ENCODE measurements at places on chromosomes 2 and 18.

- DNase-seq: no peak
Observed at GRCh38 chr2:134153294-134153880, 100.5 kb upstream of the MGAT5 start.

DNA sequence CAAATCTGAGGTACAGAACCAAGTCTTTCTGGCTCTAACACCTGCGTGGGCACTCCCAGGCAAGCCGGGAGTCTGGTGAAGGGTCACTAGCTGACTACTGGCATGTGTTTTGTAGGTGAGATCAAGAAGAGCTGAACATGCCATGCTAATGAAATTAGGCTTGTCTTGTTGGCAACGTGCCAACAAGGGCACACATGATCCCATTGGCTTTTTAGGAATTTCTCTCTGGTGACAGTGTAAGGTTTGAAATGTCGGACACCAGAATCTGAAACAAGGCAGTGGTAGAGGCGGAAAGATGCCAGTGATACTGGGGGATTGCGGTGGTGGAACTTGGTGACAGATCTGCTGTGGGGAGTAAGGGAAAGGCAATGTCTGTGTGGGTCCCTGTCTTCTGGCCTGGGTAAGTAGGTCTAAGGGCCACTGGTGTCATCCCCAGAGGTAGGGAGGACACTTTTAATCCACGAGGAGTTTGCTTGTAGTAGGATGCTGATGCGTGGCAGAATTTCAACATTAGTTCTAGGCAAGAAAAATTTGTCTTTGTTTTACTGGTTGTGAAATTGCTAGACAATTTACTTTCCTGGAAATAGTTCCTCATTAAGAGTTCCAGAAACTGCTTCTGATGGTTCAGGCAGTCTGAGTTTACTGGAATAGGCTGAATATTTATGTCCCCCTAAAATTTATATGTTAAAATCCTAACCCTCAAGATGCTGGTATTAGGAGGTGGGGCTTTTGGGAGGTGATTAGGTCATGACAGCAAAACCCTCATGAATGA lies 52.6 kb upstream of the ACMSD start:
- DNase-seq: no peak

- no peak for DNase-seq
Observed at GRCh38 chr2:192194265-192194865, 368 bp downstream of the TMEFF2 start.

GRCh38 chr2:8253781-8254180 lies 428.1 kb upstream of the ID2 start:
- no peak for DNase-seq

- DNase-seq: no peak
Observed at GRCh38 chr2:3196716-3197115, 180.9 kb downstream of the EIPR1 start.

GRCh38 chr2:30989746-30990145 lies 148.5 kb downstream of the GALNT14 start:
- no peak for DNase-seq

- DNase-seq: no peak
Observed at GRCh38 chr2:137287913-137288639, 522.7 kb downstream of the THSD7B start.

GRCh38 chr18:40152859-40153258 lies 1802.2 kb upstream of the PIK3C3 start:
- DNase-seq: no peak

- no peak for DNase-seq
Observed at GRCh38 chr2:33730804-33731203, 131.7 kb upstream of the FAM98A start.

DNA sequence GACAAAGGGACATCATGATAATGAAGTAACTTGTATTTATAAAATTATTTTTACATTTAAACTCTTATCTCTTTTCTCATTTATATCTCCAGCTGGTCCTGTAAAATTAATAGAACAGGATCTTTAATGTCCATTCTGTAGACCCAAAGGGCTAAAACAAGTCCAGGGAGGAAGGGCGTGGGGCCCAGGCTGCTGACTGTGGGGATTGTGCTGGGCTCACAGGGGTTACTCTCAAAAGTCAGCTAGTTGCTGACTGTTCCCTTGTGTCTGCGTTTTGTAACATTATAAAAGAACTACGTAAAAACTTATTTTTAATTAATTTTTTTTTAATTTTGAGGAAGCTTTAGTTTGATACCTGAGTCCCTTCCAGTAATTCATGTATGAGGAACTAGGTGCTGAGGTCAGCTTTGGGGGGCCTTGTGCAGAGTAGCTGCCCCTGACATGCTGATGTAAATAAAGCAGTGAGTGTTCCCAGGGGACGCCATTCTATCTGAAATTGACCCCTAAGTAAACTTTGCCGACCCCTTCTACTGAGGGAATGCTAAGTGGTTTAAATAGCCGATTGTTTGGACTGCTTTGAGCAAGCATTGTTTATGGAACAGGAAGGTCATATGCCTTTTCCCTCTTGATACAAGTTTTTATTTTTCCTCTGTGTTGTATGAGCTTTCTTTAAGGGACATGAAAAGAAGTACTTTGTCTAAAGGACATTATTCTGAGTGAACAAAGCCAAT lies 56.4 kb downstream of the MERTK start:
- DNase-seq: no peak

DNA sequence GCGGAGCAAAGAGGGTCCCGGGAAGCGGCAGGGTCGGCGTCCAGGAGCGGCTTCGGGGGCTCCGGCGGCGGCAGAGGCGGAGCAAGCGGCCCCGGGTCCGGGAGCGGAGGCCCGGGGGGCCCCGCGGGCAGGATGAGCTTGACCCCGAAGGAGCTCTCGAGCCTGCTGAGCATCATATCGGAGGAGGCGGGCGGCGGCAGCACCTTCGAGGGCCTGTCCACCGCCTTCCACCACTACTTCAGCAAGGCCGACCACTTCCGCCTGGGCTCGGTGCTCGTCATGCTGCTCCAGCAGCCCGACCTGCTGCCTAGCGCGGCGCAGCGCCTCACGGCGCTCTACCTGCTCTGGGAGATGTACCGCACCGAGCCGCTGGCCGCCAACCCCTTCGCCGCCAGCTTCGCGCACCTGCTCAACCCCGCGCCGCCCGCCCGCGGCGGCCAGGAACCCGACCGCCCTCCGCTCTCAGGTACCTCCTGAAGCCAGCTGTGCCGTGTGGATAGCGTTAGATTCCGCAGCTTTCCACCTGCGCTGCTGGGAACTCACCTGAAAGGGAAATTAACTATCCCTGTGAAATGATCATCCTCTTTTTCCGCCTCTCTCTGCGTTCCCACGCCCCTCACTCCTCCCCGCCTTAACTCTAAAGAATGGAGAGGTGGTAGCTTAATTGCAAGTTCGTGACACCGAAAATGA lies 472 bp downstream of the CNOT11 start:
- no peak for DNase-seq

DNA sequence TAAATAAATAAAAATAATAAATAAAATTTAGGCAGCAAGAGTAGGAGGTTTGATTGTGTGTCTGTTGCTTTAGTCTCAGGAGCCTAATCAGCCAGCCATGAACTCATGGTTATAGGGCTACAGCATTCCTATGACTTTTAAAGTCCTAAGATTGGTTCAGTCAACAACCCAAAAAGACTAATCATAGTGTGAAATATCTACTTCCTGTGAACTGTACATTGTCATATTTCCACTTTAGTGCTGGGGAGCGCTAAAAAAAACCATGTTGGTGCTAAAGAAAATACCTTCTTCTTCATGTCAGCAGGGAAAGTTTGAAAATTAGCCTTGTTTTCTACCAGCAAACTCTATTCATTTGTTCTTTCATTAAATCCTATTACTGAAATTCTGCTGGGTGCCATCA lies 521.6 kb downstream of the RNF144A start:
- no peak for DNase-seq

GRCh38 chr2:116491292-116491691 lies 1323.2 kb upstream of the DDX18 start:
- no peak for DNase-seq

GRCh38 chr2:54604871-54605270 lies 118.6 kb upstream of the EML6 start:
- DNase-seq: no peak

DNA sequence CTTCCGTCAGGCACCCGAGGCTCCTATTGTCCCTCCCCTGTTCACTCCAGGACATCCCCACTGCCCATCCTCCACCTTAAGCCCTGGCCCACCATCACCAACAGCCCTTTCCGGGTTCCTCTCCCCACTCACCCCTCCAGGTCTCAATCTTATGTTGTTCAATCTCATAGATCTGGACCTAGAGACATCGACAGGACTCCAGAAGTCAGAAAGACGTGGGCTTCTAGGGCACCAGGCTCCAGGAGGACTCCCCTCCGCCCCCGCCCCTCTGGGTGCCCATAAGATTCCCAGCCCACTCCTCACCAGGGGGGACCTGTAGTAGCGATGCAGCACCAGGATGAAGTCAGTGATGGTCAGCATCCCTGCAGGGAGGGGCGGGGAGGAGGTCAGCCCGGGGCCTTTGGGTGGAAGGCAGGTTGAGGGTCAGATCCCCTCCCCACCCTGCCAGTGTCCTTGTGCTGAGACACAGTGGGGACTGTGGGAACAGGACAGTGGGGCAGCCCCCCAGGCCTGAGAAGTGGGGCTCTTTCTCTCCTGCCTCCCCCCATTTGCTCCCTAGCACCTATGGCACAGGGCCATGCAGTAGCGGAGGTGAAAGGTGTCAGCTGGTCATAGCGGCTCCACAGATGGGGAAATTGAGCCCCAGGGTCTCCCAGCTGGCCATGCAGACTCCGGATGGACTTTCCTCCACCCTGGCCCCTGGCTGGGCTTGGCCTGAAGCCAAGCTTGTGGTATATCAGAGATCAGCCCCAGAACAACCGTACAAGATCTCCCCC lies 3.7 kb downstream of the PRKAG3 start:
- DNase-seq: no peak

Data from NCI-H2107 (cell line).